Substantia nigra (tissue), 51 donors: ENCODE measurements at places on chromosomes 13 and 19.

DNA sequence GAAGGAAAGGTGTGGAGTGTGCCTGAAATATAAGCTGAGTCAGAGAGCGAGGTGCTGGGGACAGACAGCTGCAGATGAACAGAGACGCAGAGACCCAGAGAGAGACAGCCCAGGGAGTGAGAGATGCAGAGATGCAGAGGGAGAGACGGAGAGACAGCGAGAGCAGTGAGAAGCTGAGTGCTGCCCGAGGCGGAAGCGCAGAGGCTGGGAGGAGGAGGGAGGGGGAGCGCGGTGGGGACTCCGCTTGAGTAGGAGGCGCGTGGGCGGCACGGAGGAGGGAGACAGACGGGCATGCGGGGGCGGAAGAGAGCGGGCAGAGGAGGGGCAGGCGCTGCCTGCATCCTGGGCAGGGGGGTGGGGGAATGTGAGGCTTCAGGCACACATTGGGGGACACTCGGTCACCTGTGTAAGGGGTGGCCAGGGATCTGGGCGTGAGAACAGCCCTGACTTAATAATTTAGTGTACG, 25.7 kb downstream of the SLC8A2 start:
- DNase-seq = no peak

DNA sequence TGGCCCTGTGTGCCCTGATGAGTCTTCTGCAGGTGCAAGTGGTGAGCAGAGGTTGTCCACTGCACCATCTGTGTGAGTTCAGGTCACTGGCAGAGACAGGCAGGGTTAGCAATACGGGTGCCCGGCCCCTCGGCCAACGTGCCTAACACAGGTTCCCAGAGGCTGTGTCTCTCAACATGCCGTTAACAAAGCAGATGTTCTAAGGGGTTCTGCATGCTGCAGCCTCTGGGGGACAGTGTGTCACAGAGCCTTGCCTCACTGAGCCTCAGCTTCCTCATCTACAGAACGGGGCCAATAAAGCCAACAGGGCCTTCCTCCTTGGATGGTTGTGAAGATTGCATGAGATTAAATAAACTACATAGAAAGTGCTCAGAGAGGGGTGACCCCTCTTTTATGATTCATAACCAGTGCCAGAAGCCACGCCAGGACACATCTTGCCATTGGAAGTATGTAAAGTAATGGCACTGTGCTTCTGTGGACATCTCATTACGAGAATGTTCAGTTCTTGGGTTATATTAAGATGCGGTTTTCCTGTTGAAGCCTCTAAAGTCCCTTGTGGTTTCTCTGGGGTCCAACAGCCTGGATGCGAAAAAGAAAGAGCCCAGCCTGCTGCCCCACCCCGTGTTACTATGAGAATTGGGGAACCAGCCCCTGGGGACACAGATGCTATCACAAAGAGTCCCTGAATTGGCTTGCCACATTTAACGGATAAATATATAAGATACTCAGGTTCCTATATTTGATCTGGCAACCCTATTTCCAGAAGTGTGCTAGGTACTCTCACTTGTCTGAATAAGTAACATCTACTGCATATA, 11.2 kb upstream of the ARHGEF18 start:
- DNase-seq = peak; percentile 51

DNA sequence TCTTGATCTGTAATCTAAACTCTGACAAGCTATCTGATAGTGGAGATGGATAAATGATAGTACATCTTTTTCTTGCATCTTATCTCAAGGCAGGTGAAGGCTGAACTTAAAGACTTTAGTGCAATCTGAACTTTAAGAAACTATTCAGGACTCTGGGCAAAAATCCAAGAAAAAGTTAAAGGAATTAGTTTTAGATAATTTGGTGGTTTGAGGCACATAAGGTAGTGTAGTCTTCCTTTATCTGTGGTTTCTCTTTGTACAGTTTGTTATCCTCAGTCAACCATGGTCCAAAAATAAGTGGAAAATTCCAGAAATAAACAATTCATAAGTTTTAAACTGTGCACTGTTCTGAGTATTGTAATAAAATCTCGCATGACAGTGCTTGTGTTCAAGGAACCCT, 172.9 kb downstream of the UGGT2 start:
- no peak for DNase-seq

DNA sequence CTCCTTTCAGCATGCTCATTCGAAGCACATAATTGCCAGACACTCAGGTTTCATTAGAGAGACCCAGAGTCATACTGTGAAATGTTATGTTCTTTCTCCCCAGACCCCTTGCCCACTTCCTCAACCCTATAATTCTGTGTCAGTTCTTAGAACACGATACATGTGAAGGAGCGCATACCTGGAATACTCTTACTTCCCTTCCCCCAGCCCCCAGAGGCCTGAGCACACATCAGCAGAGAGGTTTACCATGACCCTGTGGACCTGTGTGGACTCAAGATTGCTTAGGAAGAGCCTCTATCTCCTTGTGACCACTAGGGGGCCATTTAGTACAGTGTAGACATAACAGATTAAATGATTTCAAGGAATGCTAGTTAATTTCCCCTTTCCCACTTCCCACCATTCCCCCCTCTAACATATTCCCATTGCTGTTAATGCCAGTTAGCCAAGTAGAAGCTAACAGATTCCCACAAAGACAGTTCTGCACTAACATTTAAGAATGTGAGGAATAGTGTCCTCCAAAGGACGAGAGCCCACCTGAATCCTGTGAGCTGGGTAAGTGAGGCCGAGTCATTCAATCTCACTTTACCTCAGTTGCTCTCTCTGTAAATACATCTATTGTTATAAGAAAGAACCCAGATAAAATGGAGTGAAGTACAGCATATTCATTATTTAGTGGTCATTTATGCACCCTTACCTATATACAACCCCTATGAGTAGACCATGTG, 154.2 kb upstream of the MAB21L1 start:
- DNase-seq = no peak

- no peak for DNase-seq
Observed at GRCh38 chr19:15977690-15978089, 28.9 kb downstream of the OR10H4 start.

DNA sequence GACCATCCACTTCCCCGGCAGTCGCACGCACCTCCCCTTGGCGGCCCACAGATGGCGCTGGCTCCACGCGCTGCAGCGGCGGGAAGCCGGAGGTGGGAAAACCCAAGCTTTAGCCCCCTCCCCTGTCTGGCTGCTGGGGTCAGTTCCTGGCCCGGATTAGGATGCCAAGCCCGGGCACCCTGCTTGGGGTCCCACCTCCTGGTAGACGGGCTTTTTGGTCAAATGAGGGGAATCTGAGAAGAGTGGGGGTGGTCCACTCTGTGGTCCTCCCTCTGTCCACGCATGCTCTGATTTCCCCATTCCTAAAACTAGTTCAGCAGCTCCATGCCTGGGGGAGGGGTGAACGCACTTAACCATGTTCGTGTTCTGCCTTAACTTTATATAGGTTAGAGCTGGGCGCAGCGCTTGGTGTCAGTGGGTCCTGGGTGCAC, 8.1 kb upstream of the ADGRE2 start:
- no peak for DNase-seq

- DNase-seq = no peak
Observed at GRCh38 chr13:26020891-26021290, 30.9 kb downstream of the SHISA2 start.

- DNase-seq = peak; percentile 47
Observed at GRCh38 chr19:54179921-54180461, 7.0 kb upstream of the TMC4 start.

DNA sequence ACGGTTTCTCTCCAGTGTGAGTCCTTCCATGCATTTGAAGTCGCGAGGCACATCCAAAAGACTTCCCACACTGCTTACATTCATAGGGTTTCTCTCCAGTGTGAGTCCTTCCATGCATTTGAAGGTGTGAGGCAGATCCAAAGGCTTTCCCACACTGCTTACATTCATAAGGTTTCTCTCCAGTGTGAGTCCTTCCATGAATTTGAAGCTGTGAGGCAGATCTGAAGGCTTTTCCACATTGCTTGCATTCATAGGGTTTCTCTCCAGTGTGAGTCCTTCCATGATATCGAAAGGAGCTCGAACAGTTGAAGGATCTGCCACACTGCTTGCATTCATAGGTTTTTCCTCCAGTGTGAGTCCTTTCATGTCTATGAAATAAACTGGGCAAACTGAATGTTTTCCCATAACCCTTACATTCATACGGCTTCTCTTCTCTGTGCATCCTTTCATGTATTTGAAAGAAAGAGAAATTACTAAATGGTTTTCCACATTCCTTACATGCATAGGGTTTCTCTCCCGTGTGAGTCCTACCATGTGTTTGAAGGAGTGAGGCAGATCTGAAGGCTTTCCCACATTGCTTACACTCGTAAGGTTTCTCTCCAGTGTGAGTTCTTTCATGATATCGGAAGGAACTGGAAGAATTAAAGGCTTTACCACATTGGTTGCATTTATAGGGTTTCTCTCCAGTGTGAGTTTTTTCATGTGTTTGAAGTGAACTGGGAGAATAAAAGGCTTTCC, 20.3 kb downstream of the ZNF433 start:
- DNase-seq = no peak

- DNase-seq = no peak
Observed at GRCh38 chr13:50393628-50394027, 378.4 kb downstream of the KCNRG start.

DNA sequence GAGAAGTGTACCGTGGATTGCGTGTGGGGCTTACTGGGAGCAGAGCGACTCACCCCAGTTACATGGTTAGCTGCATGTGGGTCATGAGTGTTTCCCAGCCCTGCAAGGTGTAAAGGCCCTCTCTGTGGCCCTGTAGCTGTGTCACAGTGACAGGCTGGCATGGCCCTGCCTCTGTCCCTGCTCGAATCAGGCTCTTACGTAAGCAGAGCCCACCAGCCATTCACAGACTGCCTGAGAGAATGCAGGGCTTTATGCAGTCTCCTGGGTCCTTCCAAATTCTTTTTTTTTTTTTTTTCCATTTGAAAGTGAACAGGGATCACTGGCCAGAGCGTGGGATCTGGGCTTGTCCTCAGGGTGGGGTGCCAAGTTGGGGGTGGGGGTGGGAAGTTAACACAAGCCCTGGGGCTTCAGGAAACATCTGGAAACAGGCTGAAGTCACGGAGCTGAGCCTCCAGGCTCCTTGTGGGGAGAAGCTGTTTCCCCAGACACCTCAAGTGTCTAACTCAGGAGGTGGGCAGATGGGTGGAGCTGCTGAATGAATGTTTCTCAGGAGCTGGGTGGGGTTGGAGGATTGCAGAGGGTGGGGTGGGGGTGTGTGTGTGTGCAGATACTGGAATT, 13.4 kb downstream of the TECR start:
- DNase-seq = no peak

- no peak for DNase-seq
Observed at GRCh38 chr13:46278474-46278873, 66.7 kb downstream of the LRRC63 start.

GRCh38 chr19:41802770-41803169, 6.4 kb downstream of the CEACAM3 start:
- DNase-seq = no peak

DNA sequence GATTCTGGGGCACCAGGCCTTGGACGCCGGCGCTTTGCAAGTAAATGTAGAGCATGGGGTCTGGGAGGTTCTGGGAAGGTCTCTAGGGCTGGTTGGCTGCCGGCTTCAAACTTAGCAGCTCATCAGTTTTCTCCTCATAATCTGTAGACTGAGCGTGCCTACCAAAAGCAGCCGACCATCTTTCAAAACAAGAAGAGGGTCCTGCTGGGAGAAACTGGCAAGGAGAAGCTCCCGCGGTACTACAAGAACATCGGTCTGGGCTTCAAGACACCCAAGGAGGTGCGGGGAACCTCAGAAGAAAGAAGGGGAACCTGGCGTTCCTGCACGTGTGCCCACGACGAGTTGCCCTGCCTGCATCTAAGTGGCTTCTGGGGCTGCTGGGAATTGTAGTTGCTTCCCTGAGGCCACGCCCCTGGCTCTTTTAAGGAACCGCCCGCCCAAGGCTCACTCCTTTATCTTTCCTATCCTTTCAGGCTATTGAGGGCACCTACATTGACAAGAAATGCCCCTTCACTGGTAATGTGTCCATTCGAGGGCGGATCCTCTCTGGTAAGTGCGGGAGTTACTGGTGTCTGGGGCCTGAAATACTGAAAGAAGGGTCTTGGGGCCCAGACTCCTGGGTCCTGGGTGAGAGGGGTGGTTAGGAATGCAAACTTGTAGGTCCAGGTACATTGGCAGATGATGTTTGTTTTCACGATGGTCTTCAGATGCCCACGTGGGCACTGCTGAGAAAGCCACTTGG, 984 bp downstream of the RPS11 start:
- no peak for DNase-seq

DNA sequence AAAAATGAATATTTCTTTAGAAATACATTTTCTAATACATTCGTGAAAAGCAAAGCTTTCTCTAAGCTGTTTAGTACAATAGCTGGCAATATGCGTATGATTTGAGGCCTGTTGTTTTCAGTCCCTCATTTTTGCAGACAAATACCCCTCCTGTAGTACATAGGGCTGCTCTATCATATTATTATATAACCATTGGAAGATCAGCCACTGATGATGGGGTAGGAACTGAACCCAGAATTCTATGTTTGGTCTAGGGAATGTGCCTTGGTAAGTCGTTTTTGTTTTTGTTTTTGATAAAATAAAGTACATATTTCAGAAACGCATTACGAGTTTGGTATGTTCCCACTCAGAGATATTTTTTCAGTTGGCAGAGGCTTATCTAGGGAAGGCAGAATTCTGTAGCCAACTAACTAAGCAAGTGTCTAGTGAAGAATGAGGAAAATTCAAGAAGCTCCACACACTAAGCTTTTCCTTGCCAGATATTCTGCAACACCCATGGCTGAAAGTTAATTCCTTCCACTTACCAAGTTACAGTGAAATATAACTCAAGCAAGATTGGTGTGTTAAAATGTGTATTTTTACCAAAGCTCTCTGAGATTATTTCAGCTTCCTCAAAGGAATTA, 656.9 kb upstream of the MIR17HG start:
- DNase-seq = no peak

DNA sequence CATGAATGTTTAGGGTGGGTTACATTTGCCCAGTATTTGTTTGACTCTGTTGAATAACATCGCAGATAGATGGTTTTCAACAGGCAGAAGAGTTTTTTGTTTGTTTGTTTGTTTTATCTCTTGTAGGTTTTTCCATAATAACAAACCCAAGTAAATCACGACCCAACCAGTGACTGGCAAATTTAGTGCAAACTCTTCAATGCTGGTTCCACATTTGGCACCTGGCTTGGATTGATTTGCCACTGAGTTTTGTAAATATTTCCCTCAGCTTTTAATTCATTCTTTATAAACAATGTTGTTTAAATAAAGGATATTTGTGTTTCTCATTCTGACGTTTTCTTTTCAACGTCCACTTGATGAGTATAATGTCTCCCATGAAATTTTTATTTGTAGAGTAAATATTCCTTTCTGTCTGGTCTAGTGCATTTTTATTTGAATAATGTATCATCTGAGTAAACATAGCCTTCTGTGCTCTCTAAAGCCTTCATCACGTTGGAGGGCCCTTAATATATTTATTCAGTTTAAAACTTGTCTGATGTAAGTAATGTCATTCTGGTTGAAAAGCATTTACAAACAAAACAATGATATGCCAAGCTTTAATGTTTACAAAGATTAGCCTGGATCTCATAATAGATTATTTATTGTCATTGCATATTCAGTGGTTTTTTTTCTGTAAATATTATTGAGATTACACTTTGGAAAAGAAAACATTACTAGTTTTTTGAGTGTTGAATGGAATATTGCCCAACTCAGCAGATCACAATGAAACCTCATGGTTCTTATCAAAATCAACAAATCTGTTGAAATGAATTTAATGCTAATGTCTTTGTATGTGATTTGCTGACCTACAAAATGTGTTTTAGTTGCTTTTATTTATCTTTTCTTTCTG, 90.4 kb upstream of the PEG3 start:
- no peak for DNase-seq
